ENCODE measurements at places on chromosomes 7 and 10. TPM values are rescaled to one million over a fixed set of nuclear protein-coding genes. Genes with fewer than 3 reads are reported as not detected.

The PANK1 gene
- 46.9 TPM for total RNA-seq

GRCh38 chr7:31066516-31067130, 14.5 kb downstream of the ADCYAP1R1 start:
- no peak for DNase-seq

- DNase-seq, result no peak
Measured at GRCh38 chr7:81710751-81711150, 59.1 kb downstream of the HGF start.

- DNase-seq, result no peak
Measured at GRCh38 chr7:151936207-151936606, 20.0 kb upstream of the GALNTL5 start.

GRCh38 chr7:121002048-121002756, 13.7 kb downstream of the CPED1 start:
- DNase-seq, result no peak

The GNG11 gene
- 9.4 TPM for total RNA-seq

- no peak for DNase-seq
Measured at GRCh38 chr7:39095875-39096619, 118.3 kb downstream of the POU6F2 start.

- DNase-seq, result no peak
Measured at GRCh38 chr10:131212763-131213325, 98.7 kb downstream of the TCERG1L start.

The SMKR1 gene
- 2.5 TPM for total RNA-seq

DNA sequence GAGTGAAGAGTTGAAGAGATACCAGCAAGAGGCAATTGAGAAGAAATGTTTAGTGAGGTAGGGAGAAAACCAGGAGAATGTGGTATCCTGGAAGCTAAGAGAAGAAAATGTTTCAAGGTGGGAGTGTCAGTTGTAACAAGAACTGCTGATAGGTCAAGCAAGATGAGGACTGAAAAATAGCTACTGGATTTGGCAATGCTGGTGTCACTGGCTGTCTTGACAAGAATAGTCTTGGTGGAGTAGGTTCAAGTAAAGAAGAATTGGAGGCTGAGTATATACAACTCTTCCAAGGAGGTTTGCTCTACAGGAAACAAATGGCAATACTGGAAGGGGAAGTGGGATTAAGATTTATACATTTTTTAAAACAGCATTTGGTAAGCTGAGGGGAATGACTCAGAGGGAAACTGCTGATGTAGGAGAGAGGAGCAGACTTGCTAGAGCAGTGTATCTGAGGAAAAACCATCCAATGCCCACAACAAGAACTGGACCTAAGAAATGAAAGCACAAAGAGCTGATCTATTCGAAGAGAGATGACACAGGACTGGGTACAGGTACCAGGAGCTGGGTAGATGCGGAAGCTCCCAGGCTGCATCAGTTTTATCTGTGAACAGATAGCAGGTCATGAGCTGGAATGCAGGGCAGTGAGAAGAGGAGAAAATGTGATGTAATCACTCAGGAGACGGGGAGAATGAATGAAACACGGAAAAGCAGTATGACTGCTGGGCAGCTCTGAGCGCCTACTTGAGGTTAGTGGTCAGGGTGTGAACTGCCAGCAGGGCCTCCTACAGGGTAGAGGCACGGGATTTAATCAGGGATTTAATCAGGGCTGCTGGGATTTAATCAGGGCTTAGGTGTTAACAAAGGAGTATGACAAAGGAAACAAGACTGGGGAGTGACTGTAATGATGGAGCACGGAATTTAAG, 34.5 kb downstream of the FAM25A start:
- no peak for DNase-seq

- no peak for DNase-seq
Measured at GRCh38 chr7:141960687-141961422, 12.7 kb downstream of the TAS2R38 start.

The INSYN2A gene
- total RNA-seq, result 0.09 TPM

DNA sequence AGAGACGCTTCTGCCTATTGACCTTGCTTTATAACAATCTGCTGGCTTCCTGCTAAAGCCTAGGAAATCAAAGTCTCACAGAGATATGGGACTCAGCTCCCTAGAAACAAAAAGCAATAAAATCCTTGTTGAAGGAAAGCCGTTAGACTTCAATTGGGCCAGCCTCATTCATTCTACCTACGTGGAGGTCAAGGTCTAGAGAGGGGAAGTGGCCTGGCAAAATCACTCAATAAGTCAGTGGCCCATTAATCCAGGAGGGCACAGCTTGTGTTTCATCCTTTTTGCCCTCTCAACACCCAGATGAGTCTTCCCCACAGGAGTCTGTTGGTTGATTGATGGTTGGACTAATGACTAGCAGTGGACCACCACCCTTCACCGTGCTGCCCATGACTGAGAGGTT, 40.5 kb upstream of the ACSL5 start:
- no peak for DNase-seq
